Smooth muscle cell of the coronary artery (primary cell): ENCODE measurements at places on chromosomes 7 and 10. TPM values are rescaled to one million over a fixed set of nuclear protein-coding genes. Genes with fewer than 3 reads are reported as not detected.

GBX1 gene
- total RNA-seq, result not detected in 2 replicates

IFIT1B gene
- not detected in 2 replicates for total RNA-seq

PODXL gene
- 2.6 and 15.6 TPM in 2 replicates for total RNA-seq

WNT8B gene
- not detected in 2 replicates for total RNA-seq

TMEM176B gene
- total RNA-seq, result 4.8 TPM in 1 of 2 replicates, not detected in the other
